ENCODE measurements at places on chromosomes 3 and 15.

DNA sequence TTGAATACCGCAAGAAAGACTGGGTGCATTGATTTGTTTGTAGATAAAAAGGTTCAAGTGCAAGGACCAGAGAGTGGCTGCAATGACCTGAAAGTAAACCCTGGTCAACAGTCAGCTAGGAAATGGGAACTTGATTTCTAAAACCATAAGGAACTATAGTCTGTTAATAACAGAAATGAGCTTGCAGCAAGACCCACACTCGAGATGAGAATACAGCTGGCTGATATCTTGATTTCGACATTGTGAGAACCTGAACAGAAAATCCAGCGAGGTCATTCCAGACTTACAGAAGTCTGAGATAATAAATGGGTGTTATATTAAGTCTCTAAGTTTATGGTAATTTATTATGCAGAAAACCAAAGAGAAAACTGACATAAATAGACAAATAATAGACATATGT is 177.3 kb downstream of the NFKBIZ start:
- no peak for DNase-seq

- DNase-seq = no peak
These were observed 233.0 kb downstream of the CD47 start for GRCh38 chr3:107857854-107858253.

DNA sequence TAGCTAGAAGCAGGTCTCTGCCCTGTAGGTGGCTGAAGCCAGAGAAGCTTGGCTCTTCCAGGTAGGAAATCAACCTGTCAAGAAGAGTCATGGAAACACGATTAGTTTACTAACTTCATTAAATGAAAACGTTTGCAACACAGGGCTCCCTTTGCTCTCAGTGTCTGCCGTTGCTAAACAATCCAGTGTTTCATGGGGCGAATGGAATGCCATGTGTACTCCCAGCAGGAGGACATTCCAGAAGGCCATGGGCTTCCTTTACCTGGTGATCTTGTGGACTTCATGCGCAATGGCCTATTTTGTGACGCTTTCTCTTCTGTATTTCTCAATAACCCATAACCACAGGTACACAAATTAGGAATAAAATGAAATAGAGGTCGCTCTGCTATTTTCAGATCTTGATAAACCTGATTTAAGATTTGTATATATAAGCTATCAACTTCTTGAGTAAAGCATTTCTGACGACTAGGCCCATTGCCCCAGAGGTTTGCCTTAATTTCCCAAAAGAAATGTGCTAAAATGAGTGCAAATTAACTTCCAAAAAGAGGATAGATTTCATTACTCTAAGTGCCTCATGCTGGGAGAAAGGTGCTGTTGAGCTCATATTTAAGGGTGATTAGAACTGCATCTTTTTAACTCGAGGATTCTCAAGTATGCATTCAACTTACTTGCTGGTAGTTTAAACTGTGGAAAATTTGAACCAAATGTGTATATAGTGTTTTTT is 171.0 kb downstream of the EPHA3 start:
- no peak for DNase-seq

GRCh38 chr3:120049881-120050539 is 44.2 kb downstream of the GSK3B start:
- no peak for DNase-seq

DNA sequence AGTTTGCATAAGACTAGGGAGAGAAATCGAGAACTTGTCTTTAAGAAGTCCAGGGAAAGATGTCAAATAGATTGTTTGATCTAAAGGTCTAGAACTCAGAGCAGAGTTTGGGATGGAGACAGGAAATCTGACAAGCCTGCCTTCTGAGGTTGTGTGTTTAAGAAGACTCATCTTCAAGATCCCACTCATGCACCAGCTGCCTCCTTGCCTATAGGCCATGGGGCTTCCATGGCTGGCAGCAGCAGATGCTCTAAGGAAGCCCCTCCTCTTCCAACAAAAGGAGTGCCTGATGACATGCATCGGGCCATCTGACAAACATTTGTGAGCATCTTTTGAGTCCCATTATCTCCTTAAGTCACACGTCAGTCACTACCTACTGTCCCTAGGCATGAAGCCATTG is 47.4 kb downstream of the WNT5A start:
- no peak for DNase-seq

GRCh38 chr3:115852278-115852677 is 229.0 kb downstream of the GAP43 start:
- no peak for DNase-seq

GRCh38 chr3:127482216-127483004 is 108.1 kb downstream of the TPRA1 start:
- DNase-seq = no peak

DNA sequence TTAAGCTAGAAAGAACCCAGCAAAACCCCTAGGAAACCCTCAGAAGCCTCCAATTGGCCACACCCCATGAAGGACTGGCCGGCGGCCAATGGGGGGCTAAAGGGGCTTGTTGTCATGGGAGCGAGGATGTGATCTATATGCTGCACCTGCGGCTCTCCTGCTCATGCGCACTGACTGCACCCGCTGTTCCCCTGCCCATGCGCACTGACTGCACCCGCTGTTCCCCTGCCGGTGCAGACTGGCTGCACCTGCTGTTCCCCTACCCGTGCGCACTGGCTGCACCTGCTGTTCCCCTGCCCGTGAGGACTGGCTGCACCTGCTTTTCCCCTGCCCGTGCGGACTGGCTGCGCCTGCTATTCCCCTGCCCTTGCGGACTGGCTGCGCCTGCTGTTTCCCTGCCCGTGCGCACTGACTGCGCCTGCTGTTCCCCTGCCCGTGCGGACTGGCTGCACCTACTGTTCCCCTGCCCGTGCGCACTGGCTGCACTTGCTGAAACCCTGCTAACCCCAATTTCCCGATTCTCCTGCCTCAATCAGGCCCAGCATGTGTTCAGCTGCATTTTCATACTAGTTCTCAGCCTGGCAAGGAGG is 16.8 kb upstream of the MCCC1 start:
- DNase-seq = peak; percentile 95

All from NCI-H748 treated with DMSO at 0.1 percent for 48 hours (cell line).